ENCODE measurements at places on chromosomes 7 and 10.

DNA sequence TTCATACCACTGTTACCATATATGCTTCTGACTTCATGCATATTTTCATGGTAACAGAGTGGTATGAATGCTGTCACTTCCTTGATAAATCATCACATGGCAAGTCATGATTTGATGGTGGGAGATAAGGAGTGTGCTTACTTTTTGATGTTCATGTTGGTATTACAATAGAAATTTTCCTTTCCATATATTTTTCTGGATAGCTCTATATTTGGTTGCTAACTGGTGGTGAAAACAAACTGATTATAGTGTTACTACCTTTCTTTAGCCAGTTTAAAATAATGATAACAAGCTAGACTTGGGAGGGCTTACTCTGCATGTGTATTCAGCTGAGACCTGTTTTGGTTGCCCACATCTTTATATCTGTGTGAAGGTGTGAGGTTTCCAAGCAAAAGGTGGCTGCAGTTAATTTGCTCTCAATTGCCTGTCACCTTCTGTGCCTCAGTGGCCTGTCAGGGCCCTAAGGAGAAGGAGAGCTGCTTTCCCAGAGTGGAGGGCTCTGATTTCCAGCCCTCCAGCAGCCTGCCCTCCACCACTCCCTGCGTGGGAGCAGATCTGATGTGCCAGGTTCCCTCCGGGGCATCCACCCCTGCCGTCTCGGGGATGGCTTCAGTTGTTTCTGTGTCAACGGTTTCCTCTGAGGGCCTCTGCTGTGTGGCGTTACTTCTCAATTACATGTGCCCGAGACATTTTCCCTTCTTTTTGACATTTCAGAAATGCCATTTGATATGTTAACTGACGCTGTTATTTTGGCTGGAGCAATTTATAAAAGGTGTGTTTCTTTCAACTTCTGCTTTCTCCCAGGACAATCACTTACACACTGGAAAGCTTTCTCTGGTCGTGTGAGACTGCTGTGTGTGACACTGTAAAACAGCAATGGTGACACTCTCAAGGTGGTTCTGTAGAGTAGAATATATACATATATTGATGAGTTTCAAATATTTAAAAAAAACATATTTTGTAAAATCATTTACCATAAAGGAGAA, 107.7 kb upstream of the KLF6 start:
- no peak for DNase-seq

GRCh38 chr7:857661-858060, 18.7 kb upstream of the GET4 start:
- DNase-seq: no peak

DNA sequence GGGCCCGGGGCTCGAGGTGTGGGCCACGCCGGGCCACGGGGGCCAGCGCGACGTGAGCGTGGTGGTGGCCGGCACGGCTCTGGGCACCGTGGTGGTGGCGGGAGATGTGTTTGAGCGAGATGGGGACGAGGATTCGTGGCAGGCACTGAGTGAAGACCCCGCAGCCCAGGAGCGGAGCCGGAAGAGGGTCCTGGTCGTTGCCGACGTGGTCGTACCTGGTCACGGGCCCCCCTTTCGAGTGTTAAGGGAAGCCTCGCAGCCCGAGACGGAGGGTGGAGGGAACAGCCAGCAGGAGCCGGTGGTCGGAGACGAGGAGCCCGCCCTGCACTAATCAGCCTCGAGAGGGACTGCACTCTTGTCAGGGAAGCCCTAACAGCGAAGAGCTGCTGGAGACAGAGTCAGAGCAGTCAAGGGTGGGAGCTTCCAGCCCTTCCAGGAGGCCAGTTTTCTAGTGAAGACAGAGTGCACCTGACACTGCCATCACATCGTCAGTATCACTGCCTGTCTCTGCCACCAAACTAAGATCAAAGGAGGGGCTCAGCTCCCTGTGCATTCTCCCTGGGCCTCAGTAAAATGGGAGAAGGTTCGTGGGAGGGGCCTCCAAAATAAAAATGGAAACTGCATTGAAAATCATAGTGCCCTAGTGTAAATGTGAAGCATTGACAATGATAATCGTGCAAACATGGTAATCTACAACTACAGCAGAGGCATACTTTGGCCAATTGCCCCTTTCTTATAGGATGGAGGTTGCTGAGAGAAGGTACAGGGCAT, 1.3 kb downstream of the MBLAC1 start:
- DNase-seq: no peak

DNA sequence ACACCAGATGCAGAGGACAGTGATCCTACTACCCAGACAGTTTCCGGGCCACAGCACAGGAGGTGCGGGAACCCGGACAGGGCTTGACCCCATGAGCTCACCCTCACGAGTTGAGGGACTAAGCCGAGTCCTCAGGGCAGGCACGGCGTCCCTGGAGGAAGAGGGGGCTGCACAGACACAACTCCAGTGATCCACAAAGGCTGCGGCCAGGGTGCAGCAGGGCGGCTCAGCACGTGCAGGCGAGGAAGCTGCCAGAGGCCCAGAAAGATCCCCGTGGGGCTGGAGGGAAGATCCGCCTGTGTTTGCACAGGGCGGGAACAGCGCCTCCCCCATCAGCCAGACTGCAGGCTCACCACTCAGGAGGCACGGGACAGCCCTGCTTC, 45.9 kb upstream of the TMEM72 start:
- no peak for DNase-seq

DNA sequence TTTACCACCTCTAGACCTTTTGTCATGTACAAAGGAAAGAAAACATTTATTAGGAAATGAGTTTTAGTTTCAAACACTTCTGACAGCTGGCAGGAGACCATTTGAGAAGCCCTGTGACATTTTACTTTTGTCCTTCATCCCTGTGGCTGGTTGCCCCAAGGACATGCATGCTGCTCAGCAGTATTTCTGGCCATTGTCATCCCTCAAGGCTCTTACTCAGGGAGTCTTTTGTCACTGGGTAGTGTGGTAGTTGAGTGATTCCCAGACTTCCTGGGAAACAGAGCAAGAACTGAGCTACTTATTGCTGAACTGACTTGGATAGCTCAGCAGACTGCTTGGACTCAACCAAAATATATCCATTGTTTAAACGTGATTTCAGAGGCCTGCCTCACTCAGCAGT, 142.8 kb downstream of the LRRC4 start:
- no peak for DNase-seq

- DNase-seq: peak; percentile 83
Observed at GRCh38 chr7:132430861-132431822, 145.1 kb downstream of the PLXNA4 start.

GRCh38 chr7:23863209-23863787, 153.3 kb downstream of the STK31 start:
- DNase-seq: peak; percentile 4

- DNase-seq: no peak
Observed at GRCh38 chr7:28754027-28754426, 204.1 kb downstream of the TRIL start.

DNA sequence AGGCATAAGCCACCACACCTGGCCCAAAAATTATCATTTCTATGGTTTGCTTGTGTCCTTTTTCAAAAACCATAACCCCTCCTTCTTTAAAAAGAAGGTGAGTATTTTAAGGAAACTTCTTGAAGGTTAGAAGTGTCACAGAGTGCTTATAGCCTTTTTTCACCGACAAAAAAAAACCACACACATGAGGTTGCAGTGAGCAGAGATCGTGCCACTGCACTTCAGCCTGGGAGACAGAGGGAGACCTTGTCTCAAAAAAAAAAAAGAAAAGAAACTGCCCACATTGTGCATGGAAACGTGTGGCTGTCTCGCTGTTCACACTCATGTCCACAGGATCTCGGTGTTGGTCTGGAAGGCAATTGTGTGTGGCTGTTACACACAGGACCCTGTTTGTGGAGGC, 157.4 kb upstream of the PFKP start:
- no peak for DNase-seq

- no peak for DNase-seq
Observed at GRCh38 chr10:118827053-118827452, 72.3 kb upstream of the CACUL1 start.

DNA sequence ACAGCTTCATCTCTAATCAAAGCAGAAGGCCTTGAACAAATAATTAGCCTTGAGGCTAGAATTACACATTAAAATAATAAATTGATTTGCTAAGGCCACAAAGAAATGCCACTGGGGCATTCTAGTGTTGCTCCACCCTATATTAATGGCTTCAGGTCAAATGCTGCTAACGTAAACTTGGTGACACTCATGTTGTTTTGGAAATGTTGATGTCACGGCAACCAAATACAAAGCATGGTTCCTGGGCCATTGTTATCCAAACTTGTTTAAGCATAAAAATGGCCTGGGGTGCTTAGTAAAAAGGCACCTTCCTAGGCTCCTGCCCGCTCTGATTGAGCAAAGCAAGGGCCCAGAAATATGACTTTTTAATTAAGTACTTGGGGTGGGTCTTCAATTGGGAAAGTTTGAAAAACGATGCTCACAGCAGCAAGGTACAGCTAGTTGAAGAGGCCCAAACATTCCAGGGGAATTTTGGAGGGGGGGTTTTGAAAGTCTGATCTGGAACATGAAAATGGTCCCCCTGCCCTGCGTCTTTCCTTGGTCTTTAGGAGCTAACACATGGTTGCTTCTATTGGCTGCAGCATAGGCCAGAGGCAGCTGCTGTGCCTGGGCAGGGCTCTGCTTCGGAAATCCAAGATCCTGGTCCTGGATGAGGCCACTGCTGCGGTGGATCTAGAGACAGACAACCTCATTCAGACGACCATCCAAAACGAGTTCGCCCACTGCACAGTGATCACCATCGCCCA, 67.8 kb downstream of the ABCC2 start:
- no peak for DNase-seq

GRCh38 chr7:146414373-146414772, 297.8 kb downstream of the CNTNAP2 start:
- DNase-seq: no peak

- DNase-seq: no peak
Observed at GRCh38 chr7:132656846-132657776, 80.8 kb upstream of the PLXNA4 start.

DNA sequence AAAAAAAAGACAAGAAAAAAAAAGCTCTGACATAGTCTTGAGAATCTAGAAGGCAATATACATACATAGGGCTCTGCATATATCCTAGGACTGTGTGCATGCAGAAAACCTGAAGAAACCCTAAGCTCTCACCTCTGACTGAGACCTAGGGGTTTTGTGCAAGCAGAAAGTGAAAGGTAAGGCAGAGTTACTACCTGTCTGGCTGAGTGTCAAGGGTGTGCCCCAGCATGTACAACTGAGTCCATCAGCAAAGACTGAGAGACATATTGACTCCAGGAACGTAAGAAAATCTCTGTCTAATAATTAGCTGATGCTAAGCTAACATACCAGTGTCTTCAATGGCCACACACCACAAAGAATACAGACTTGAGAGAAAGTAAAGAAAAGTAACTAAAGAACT, 16.3 kb upstream of the HNRNPH3 start:
- no peak for DNase-seq

DNA sequence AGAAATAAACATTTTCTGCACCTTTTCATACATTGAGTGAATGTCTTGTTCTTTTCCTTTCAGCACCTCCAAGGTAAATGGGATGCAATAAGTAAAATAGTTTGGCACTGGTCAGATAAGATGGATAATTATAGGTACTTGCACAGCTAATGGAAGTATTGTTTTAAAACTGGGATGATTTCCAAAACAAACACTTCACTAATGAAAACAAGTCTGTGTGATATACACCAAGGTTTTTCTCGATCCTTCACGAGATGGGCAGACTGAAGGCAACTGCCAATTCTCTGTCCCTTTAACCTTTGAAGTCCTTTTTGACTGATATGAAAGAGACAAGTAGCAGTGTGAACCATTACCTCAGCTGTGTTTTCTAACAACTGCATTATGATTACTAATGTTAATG, 423.8 kb downstream of the GFRA1 start:
- no peak for DNase-seq

DNA sequence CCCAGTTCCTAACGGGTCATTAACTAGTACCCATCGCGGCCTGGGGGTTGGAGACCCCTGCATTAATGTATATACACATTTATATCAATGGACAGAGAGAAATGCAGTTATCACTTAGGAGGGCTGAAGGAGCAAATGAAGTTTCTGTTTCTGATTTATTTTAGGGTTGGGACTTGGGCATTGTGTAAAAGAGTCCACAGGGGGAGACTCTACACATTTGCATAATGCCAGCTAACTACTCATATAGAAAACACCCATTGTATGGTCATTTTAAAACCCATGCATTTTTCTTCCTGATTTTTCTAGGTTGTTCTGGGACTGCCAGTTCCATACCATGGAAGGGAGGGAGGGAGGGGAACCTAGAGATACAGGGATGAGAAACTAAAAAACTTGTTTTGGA, 23.5 kb downstream of the BCCIP start:
- DNase-seq: no peak

GRCh38 chr10:119479532-119479931, 63.0 kb downstream of the RGS10 start:
- no peak for DNase-seq

DNA sequence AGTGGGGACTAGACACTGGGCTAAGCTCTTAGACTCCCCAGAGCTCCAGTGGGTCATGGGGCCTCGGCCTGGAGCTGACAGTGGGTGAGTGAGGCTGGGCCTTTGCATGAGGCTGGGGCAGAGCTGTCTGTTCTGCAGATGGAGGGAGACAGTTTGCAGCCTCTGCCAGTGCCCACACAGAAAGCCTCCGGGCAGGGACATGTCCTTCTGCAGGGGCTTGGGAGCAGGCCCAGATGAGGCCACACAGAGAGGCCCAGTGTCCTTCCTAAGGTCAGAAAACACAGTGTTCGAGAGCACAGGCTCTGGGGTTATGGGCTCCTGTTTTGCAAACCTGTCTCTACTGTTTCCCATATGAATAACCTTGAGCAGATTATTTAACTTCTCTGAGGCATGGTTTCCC, 25.1 kb upstream of the HK1 start:
- DNase-seq: no peak

DNA sequence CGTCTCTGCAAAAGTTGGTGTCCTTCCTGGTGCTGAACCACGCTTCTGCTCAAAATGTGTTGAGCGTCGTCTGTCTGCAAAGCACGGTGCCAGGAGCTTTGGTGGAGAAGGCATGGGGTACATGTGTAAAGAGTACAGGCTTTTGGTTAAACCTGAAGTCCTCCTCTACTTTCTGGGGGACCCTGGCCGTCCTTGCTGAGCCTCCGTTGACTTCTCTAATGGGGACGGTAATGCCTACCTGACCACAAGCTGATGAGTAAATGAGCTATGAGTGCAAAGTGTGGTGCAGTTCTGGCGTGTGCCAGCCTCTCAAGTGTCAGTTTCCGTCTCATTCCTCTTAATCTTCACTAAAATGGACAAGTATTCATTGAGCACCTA, 527 bp upstream of the HERPUD2 start:
- no peak for DNase-seq

- no peak for DNase-seq
Observed at GRCh38 chr10:100827819-100828737, 82.7 kb downstream of the PAX2 start.

- no peak for DNase-seq
Observed at GRCh38 chr7:151437866-151438516, 1.9 kb downstream of the CRYGN start.
